ENCODE measurements at places on chromosomes 4 and X.

GRCh38 chrX:68659385-68659784, 11.9 kb downstream of the STARD8 start:
- DNase-seq: no peak

DNA sequence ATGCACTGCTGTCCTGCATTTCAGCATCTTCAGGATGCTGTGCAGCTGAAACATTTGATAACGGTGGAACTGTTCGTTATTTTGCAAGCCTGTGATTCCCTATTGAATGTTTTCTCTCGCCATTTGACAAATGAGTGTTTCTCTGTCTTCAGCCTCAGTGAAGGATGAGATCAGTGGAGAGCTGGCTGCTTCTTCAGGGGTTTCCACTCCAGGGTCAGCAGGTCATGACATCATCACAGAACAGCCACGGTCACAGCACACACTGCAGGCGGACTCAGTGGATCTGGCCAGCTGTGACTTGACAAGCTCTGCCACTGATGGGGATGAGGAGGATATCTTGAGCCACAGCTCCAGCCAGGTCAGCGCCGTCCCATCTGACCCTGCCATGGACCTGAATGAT, 52.6 kb downstream of the HTT start:
- DNase-seq: no peak

DNA sequence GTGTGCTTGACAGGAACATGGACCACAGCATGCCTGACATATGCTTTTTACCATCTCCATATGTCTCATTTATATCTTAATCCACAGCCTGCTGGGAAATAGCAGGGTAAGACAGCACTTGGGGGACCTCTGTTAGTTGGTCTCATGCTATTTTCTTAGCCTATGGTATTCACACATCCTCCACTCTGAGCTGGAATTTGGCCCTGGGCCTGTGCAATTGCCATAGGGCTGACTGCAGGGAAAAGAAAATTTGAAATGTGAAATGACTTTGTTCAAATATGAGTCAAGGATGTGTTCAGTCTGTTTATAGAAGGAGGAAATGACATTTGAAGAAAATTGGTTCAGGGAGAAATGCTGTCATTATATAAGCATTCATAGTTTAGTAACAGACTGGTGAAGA, 9.6 kb upstream of the MAP7D3 start:
- no peak for DNase-seq

- DNase-seq: no peak
Measured at GRCh38 chr4:8419222-8420041, 21.1 kb downstream of the ACOX3 start.

DNA sequence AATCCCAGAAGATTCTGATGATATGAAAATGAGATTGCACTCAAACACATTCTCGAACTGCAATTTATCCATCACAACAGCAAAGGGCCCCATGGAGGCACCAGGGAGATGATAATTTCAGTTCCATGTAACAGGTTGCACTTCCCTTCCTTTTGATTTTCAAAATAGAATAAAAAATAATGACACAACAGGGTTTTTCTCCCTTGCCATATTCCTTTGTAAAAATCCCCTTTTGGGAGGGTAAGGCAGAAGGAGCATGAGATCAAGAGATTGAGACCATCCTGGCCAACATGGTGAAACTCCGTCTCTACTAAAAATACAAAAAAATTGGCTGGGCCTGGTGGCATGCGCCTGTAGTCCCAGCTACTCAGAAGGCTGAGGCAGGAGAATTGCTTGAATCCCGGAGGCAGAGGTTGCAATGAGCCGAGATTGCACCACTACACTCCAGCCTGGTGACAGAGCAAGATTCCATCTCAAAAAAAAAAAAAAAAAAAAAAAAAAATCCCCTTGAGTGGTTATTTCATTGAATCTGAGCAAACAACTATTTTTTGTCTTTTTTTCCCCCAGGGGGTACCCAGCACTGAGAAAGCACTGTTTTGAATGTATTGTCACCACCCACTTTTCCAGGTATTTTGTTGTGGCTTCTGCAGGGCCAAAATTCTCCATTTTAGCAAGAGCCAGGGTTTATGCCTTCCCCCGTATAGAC, 26.7 kb downstream of the TBC1D9 start:
- DNase-seq: no peak

- DNase-seq: no peak
Measured at GRCh38 chr4:84362896-84363655, 136.0 kb downstream of the NKX6-1 start.

GRCh38 chr4:181858741-181859140, 384.5 kb upstream of the TENM3 start:
- DNase-seq: no peak

GRCh38 chr4:879729-880077, 52.4 kb downstream of the GAK start:
- no peak for DNase-seq

DNA sequence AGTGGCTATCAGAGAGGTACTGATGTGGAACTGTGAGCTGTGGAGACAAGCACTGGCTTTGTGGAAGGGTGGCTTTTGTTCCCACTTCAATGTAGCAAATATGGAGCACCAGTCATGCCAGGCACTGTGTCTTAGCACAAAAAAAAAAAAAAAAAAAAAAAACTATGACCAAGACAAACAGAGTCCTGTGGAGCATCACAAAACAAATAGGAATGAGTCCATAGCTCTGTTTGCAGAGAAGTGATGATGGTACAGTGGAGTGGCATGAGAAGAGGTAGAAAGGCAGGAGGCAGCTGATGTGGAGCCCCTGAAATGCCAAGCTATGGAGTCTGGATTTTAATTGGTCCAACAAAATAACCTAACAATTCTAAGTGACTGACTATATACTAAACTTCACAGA, 116.9 kb downstream of the RAB28 start:
- DNase-seq: no peak

- no peak for DNase-seq
Measured at GRCh38 chrX:77925764-77926163, 15.3 kb downstream of the ATP7A start.

Data from D341Med (cell line).